ENCODE measurements at places on chromosomes 13 and 19.

GRCh38 chr19:55082020-55082851 is 6.6 kb downstream of the EPS8L1 start:
- peak; percentile 68 for DNase-seq

- DNase-seq: no peak
These were observed 575 bp downstream of the SMIM44 start for GRCh38 chr19:3482507-3483225.

DNA sequence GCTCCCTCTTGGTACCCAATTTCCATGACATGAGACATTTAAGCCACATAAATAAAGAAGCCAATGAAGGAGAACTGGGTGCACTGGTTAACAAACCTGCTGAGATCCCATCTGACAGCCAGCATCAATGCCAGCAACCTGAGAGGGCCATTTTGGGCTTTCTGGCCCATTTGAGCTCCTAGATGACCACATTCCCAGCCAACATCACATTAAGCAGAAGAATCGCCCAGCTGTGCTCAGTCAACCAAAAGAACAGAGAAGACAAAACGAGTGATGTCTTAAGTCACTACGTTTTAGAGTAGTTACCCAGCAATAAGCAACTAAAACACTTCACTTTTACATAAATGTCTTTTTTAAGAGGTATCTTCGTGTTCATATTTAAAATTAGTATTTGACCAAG is 21.9 kb downstream of the LCP1 start:
- no peak for DNase-seq

- DNase-seq: peak; percentile 85
These were observed 15.7 kb downstream of the PNPLA6 start for GRCh38 chr19:7550987-7551761.

- DNase-seq: peak; percentile 91
These were observed 162.5 kb downstream of the KCTD12 start for GRCh38 chr13:76723551-76724232.

DNA sequence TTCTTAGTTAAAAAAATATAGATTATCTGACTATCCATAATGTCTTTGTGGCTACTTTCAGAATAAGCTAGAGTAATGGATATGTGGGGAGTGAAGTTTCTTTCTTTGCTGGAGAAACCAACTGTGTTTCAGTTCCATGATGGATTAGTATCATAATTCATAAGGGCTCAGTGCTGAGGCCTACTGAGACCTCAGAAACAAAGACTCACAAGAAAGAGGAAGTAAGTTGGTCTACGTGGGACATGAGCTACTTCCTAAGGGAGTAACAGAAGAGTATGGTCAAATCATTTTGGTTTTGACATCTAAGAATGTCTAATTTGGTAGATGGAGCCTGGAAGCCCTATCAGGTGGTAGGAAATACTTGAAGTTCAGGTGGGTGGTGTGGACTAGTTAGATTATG is 99.0 kb upstream of the HTR2A start:
- no peak for DNase-seq

DNA sequence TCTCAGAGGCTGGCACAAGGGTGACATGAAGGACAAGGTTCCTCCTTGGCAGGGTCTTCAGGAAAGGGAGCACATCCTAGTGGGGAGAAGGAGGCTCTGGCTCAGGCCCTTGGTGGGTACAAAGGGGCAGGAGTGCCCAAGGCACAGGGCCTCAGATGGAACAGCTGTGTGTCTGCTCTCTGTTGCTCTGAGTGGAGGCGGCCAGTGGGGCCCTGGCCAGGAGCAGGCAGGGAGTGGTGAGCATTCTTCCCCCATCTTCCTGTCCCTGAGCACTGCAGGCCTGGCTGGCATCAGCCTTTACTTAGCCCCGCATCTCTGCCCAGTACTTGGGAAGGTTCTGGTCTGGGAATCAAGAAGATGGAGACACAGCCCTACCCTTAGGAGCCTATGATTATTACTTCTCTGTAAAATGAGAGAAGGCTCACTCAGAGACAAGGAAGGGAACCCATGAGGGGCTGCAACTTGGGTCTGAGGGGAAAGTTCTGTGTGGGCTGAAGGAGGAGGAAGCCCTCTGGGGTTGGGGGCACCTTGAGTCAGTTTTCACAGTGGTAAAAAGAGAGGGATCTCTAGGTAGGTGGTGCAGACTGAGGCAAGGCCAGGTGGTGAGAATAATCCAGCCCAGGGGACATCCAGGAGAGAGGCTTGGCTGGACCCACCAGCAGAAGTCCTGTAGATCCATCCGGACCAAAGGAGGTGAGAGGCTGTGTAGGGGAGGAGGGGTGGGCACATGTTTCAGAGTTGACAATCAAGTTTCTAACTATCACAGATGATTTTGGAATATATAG is 173.5 kb downstream of the TSHZ3 start:
- no peak for DNase-seq

GRCh38 chr19:44747739-44748425 is 626 bp upstream of the BCL3 start:
- DNase-seq: peak; percentile 68

DNA sequence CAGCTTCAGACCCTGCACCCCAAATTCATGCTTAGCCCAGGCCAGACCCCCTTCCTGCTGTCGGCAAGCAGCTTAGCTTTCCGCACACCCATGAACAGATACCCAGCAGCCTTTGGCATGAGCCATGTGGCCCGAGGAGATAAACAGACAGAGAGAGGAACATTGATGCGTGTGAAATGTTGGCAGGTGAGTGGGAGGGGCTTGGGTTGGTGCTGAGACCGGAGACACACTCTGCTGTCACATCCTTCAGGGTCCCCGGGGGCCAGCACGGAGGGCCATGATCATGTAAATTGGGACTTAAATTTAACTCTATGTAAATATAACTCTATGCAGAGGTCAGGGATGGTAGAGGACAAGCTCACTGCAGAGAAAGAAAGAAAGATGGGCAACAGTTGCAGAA is 1.5 kb downstream of the CD22 start:
- no peak for DNase-seq

GRCh38 chr19:30017172-30017571 is 75.1 kb downstream of the URI1 start:
- no peak for DNase-seq

DNA sequence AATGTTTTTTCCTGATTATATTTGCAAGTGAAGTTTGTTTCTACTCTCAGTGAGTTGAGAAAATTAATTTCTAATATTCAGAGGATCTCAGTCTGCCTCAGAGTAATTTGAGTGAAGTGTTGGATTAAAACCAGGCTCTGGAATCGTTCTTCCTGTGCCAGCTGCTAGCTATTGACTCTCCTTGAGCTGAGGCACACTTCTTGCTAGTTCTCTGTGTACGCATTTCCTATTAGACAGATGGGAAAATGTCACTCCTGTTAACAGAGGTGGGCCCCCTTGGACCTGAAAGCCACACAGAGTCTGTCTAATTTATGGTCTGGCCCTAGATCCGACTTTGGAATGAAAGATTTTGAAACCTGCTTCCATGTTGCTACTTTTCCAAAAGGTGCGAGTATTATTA is 107.6 kb upstream of the RNF113B start:
- DNase-seq: no peak

DNA sequence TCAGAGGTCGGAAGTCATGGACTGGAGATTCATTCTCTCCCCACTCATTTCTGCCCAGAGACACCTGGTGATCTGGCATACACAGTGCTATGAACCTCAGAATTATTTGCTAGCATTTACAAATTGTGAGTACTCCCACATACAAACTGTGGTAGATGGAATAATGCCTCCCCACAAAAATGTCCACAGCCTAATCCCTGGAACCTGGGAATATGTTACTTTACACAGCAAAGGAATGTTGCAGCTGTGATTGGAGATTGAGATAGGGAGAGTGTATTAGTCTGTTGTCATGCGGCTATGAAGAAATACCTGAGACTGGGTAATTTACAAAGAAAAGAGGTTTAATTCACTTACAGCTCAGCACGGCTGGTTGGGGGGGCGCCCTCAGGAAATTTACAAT is 3.1 kb upstream of the UQCRFS1 start:
- DNase-seq: no peak

DNA sequence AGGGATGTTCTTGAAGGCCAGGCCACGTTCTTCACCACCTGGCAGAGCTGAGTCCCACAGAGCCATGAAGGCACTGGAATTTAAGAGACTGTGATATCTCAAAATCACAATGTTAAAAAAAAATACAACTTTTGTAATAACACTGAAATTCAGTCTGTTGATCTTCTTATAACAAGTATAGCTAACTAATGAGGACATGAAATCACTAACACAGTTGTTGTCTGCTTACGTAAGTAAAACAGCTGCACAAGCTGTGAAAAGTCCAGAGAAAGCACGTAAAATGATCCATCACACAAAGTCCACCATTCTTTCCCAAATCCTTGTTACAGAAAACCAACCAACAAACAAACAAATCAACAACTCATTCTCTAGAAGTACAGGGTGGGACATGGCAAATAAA is 32.9 kb downstream of the FLT3 start:
- no peak for DNase-seq

DNA sequence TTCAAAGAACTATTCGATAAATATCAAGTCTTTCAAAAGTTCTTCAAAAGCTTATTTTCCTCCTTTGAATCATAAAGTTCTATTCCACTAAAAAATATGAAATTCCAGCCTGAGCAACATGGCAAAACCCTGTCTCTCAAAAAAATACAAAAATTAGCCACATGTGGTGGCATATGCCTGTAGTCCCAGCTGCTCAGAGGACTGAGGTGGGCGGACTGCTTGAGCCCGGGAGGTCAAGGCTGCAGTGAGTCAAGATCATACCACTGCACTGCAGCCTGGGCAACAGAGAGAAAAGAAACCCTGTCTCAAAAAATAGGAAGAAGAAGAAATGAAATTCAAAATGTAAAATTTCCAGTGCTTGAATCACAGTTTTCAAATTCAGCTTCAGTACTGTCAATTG is 24.6 kb downstream of the CAB39L start:
- DNase-seq: peak; percentile 61

GRCh38 chr19:10339380-10339960 is at the start of gene ICAM3:
ICAM3 (minus strand) TSS chr19:10339624; CDS start chr19:10339614, 10 bp downstream.
- no peak for DNase-seq

- DNase-seq: no peak
These were observed 5.1 kb downstream of the DNMT1 start for GRCh38 chr19:10189616-10190015.

DNA sequence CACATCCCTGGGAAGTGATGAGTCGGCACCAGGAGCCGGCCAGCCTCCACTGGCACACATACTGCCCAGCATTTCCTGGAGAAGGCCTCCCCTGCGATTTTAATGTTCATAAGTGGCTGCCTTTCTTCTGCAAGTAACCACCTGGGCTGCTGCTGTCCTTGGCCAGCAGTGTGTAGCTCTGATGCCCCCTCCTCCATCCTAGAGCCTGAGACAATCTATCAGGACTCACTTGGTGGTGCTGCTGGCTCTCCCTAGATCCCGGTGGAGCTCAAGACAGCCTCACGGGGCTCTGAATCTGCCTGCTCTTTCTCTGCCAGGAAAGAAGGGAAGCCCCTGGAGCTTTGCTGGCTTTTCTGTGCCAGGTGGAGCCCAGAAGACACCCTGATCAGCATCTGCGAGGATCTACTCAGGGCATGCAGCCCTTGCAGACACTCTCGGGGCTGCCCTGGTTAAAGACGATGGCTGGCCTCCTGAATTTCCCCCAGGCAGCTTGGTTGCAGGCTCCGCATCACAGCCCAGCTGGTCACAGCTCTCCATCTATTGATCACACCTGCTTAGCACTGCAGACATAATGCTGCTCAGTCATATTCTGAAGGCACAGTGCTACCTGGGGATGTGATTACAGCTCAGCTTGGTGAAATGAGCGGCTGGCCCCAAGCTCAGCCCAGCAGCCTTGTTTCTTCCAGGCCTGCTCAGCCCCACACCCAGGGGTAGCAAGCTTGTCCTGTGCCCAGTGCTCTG is 122.3 kb downstream of the ZDHHC20 start:
- DNase-seq: no peak

GRCh38 chr19:41955521-41955920 is 3.6 kb downstream of the RABAC1 start:
- no peak for DNase-seq

GRCh38 chr13:28333204-28333881 is 161.6 kb downstream of the FLT1 start:
- DNase-seq: no peak

DNA sequence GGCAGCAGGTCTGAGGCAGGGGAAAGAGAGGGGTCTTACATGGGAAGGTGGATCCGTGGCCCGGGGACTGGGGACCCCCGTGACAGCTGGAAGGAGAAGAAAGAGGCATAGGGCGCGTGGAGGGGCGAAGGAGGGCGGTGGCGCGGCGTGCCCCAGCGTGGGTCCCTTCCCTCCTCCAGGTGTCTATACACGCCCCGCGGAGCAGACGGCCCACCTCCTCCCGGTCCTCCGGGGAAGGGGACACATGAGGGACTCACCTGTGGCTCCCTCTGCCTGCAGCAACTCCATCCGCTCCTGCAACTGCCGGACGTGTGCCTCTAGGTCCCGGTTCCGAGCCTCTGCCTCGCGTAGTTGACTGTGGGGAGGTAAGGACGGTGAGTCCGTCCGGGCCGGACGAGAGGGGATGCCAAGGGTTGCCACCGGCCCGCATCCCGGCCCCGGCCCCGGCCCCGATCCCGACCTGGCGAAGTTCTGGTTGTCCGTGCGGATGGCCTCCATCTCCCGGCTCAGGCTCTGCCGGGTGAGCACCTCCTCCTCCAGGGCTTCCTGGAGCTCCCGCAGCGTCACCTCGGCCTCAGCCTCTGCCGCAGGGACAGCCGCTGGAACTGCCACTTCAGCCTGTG is 2.4 kb upstream of the SIX5 start:
- DNase-seq: no peak

GRCh38 chr13:109790942-109791605 is 4.7 kb upstream of the IRS2 start:
- DNase-seq: peak; percentile 77

- peak; percentile 4 for DNase-seq
These were observed 48.7 kb upstream of the ZNF507 start for GRCh38 chr19:32296694-32297093.

- peak; percentile 81 for DNase-seq
These were observed 14.8 kb downstream of the LYPD3 start for GRCh38 chr19:43450545-43450997.

DNA sequence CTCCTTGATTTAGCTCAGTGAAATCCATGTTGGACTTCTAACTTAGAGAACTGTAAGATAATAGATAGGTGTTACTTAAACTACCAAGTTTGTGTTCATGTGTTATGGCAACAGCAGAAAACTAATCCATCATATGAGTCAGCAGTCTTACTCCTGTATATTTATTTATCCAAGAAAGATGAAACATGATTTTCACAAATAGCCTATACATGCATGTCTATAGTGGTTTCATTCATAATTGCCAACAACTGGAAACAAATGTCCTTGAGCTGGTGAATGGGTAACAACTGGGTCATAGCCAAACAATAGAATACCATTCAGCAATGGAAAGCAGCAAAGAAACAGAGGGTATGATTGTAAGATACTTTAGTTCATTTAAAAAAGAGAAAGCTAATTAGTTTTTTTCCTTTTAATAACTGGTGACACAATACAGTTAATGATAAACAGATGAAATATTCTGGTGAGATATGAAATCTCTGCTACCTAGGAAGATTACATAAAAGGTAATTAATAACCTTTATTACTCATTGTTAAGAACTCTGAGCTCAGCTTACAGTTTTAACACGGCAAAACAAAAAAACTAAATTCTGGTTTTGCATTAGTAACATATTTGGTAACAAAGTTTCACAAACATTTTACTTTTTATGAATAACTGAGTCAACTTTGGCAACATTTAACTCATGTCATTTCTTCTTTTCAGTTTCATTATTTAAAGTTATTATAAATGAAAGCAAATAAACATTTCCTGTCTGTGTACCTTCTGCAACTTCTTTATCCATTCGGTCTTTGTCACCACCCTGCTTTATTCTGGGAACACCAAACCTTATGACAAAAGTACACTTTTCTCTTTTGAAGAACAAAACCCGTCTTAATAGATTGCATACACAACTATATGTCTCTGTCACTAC is 181.3 kb downstream of the LIG4 start:
- peak; percentile 3 for DNase-seq

Data from choroid plexus epithelial cell (primary cell).